ENCODE measurements at places on chromosomes 12 and 14. TPM values are rescaled to one million over a fixed set of nuclear protein-coding genes. Genes with fewer than 3 reads are reported as not detected.

LRRK2 gene
- total RNA-seq = 0.05 TPM

DNA sequence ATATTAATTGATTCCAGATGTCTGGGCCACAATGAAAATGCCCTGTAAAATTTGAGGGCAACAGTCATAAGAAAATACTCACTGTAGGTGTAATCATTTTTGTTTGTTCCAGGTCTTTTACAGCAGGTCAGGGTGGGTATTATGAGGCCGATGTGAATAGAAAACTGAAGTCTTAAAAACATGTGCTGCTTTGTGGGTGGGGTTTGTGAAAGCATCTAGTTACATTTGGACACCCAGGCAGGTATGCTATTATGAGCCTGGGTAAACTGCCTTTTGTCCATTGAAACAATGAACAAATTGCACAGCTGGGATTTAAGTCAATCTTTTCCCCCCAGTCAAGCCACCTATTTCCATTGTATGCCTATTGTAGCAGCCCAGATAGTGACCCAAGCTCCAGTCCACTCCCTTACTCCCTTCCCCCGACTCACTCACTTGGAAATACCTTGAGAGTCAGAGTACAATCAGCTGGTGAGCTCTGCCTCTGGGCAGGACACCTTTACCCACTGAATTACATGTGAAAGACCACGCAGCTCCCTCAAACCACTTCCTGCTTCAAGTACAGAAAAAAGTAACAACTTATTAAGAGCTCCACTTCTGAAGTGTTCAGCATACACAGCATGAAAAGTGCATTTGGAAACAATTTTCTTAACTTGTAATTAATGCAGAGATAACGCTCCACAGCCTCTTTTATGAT, 1.8 kb downstream of the IGF1 start:
- H3K27me3 ChIP-seq = peaks cover 2% of the 10 kb centered on the region
- no peak overlapping the region for H3K4me3 ChIP-seq
- H3K4me1 ChIP-seq = peaks cover 32% of the 10 kb centered on the region
- DNase-seq = peak; percentile 76
- no peaks in the 10 kb centered on the region for H3K36me3 ChIP-seq

DNA sequence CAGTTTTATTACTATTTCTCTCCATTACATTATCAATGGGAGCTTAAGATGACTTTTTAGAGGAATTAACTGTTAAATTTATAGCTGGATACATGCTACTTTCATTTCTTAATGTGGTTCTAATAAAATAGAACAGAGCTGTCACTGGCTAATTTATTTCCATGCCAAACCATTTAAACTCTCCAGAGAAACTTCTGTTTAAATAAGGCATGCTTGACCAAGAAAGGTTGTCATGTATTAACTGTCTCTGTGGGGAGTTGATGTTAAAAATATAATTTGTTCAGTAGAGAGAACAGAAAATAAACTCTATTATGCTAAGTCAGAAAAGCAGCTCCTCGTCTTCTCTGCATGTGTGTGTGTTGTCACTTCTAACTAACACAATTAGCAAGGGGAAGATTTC, 447.4 kb downstream of the SLC16A7 start:
- no peaks in the 10 kb centered on the region for H3K36me3 ChIP-seq
- no peaks in the 10 kb centered on the region for H3K27me3 ChIP-seq
- H3K4me1 ChIP-seq = no peaks in the 10 kb centered on the region
- DNase-seq = no peak

GRCh38 chr12:108625228-108625627, 8.5 kb downstream of the SELPLG start:
- H3K36me3 ChIP-seq = peaks cover 87% of the 10 kb centered on the region
- H3K4me3 ChIP-seq = no peak overlapping the region
- peaks cover 71% of the 10 kb centered on the region for H3K4me1 ChIP-seq
- peak overlapping the region; percentile 59 for H3K27ac ChIP-seq
- no peaks in the 10 kb centered on the region for H3K27me3 ChIP-seq
- DNase-seq = no peak

DNA sequence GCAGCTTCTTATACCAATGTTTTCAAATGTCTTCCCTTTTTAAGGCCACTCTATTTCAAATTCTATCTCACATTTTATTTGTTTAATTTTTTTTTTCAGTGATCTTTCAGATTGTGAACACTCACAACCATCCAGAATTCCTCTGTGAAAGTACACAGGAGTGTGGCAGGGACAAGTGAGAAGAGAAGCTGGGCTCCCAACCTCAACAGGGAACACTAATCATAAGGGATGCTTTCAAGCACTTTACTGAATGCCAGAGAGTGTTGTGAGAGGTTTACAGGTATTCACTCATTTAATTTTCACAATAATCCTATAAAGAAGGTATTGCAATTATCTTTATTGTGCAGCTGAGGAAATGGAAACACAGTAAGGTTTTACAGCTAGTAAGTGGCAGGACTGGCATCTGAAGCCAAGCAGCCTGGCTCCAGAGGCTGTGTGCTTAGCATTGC, 60.1 kb upstream of the PYGL start:
- H3K36me3 ChIP-seq = no peaks in the 10 kb centered on the region
- no peak for DNase-seq
- H3K4me3 ChIP-seq = no peak overlapping the region
- no peak overlapping the region for H3K27ac ChIP-seq

EPYC gene
- total RNA-seq = not detected

GRCh38 chr14:85583380-85583779, 53.4 kb downstream of the FLRT2 start:
- H3K4me1 ChIP-seq = no peaks in the 10 kb centered on the region
- no peak for DNase-seq
- no peaks in the 10 kb centered on the region for H3K36me3 ChIP-seq
- no peak overlapping the region for H3K27ac ChIP-seq

GRCh38 chr14:93100570-93100969, 15.2 kb downstream of the ITPK1 start:
- no peak overlapping the region for H3K27ac ChIP-seq
- DNase-seq = no peak
- H3K27me3 ChIP-seq = no peaks in the 10 kb centered on the region
- H3K4me1 ChIP-seq = peaks cover 44% of the 10 kb centered on the region
- H3K4me3 ChIP-seq = no peak overlapping the region

DNA sequence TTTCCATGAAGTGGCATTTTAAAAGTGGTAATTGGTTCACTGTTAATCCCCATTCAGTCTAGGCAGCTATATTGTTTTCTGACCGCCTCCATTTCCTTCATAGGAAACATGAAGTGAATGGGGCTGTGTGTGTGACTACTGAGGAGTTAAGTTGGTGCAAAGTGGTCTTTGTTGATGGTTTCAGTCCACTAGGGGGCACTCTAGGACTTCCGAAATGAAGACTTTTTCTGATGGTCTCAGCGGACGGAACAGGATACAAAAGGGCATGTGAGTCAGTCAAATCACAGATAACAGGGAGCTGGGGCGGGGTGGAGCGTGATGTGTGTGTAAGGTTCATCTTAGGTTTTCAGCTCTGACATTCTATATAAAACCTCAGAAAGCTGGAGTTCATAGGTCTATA, 240.1 kb upstream of the OR4E1 start:
- DNase-seq = peak; percentile 83
- peaks cover 8% of the 10 kb centered on the region for H3K27me3 ChIP-seq
- H3K36me3 ChIP-seq = no peaks in the 10 kb centered on the region
- H3K4me3 ChIP-seq = peak overlapping the region; percentile 30
- peaks cover 58% of the 10 kb centered on the region for H3K4me1 ChIP-seq

DNA sequence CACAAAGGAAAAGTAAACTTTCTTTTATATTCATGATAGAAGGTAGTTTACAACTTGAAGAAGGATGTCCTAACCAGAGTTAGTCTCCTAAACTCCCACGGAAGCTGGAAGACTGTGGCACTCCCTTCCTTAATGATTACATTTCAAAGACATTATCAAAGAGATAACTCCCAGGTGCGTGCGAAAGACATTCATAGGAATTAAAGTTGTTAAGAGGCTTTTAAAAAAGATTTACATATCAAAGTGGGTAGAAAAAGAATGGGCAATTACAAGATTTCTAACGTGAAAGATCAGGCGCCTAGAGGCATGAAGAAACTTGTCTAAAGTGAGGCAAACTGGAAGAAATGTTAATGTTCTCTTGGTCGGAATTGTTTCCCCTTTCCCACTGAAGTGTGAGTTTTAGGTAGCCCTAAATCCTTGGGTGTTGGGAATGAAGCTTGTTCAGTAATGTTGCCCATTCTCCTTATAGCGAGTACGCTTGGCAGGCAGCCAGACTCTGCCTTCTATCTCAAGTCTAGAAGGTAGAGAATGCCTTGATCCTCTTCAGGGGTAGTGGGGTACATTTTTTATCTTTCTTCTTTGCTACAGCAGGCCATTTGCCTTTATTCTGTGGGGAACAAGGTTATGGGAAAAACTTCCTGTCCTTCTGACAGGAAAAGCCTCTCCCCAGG, 642.0 kb downstream of the SLC6A15 start:
- no peaks in the 10 kb centered on the region for H3K36me3 ChIP-seq
- H3K27ac ChIP-seq = no peak overlapping the region
- DNase-seq = no peak
- H3K27me3 ChIP-seq = no peaks in the 10 kb centered on the region
- no peak overlapping the region for H3K4me3 ChIP-seq

POTEM gene
- total RNA-seq = not detected

DNA sequence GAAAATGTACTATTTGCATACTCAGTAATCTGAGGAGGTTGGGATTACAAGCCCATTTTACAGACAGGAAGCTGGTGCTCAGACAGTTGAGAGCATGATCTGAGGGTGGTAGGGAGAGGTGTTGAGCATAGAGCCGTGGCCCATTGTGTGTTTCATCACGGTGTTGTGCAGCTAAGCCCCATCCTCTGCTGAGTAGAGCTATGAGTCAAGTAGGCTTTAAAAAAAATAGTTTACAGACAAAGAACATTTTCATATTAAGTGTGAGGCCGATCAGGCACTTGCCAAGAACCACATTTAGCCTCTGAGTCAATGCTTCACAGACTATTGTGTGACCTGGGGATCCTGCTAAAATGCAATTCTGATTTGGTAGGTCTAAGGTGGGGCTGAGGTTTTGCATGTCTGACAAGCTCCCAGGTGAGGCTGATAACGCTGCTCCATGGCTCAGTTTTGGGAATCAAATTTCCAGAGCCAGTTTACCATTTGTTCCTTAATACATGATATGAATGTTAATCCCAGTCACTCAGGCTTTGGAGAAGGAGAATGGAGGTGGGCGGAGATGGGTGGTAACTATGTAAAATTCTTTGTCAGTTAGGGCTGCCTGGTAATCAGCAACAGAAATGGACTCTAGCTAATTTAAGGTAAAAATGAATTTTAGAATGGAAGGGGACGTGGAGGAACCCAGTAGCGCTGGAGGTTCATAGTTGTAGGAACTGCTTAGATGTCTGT, 22.2 kb downstream of the ZNF664 start:
- H3K27me3 ChIP-seq = no peaks in the 10 kb centered on the region
- no peak for DNase-seq
- no peak overlapping the region for H3K27ac ChIP-seq
- H3K4me3 ChIP-seq = no peak overlapping the region

GRCh38 chr14:90671382-90672234, 144.6 kb downstream of the TTC7B start:
- no peak overlapping the region for H3K27ac ChIP-seq
- DNase-seq = no peak
- no peaks in the 10 kb centered on the region for H3K36me3 ChIP-seq

GRCh38 chr12:7681535-7681934, 14.0 kb downstream of the GDF3 start:
- no peaks in the 10 kb centered on the region for H3K27me3 ChIP-seq
- H3K4me1 ChIP-seq = peaks cover 1% of the 10 kb centered on the region
- no peak overlapping the region for H3K4me3 ChIP-seq
- H3K27ac ChIP-seq = no peak overlapping the region
- no peak for DNase-seq
- no peaks in the 10 kb centered on the region for H3K36me3 ChIP-seq

DNA sequence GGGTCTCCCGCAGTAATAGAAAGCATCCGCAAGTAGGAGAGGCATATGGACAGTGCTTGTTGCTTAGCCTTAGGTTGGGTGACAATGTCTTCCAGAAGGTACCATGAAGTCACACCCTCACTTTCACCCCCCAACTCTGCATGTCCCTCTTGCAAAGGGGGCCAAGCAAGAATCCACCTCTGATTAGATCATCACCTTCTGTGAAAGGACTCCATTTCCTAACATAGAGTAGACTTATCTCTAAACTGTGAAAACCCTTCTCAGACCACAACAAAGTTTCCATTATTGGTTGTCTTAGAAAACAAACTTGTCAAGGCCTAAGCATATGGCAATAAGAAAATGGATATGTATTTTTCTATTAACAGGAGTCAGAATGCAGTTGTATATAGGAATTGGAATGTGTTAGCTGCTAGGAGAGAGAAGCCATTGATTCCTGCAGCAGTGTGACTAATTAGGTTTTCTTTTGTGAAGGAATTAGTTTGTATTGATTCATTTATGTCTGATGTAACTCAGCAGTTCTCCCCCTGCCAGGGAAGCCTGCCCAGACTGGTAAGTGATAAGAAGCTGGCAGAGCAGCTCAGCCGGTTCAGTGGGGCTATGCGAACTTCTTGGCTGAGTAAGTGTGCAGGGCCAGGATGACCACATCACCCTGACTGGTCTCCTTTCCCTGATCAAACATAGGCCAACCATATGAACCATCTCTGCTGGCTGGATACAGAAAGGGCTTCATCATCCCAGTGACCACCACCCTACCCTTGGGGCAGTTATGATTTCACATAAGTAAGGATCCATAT, 107.3 kb upstream of the CCDC196 start:
- H3K27ac ChIP-seq = no peak overlapping the region
- H3K36me3 ChIP-seq = no peaks in the 10 kb centered on the region
- DNase-seq = no peak
- no peaks in the 10 kb centered on the region for H3K4me1 ChIP-seq
- no peak overlapping the region for H3K4me3 ChIP-seq
- peaks cover 4% of the 10 kb centered on the region for H3K27me3 ChIP-seq

DNA sequence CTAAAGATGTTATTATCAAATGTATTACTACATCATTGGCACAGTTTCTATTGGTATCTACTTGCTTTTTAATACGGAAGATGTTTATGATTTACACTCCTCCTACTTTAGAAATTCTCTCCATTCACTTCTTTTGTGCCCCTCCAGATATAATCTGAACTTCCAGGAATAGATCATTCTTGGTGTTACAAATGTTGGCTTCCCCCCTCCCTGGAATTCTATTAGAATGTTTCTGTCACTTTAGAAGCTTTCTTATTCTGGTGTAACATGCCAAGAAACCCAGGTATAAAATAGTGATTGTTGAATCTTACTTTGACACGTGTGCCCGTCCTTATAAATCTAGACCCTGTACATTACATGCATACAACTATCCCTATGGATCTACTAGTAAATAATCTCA, 1.2 kb upstream of the WDR20 start:
- H3K4me1 ChIP-seq = peaks cover 23% of the 10 kb centered on the region
- H3K36me3 ChIP-seq = peaks cover 6% of the 10 kb centered on the region
- no peaks in the 10 kb centered on the region for H3K27me3 ChIP-seq

GRCh38 chr14:35986219-35986573, 160.1 kb downstream of the BRMS1L start:
- peaks cover 3% of the 10 kb centered on the region for H3K27me3 ChIP-seq
- no peak overlapping the region for H3K4me3 ChIP-seq
- H3K36me3 ChIP-seq = no peaks in the 10 kb centered on the region
- no peaks in the 10 kb centered on the region for H3K4me1 ChIP-seq
- no peak for DNase-seq

GRCh38 chr12:62631471-62632410, 165.1 kb downstream of the MON2 start:
- no peaks in the 10 kb centered on the region for H3K36me3 ChIP-seq
- DNase-seq = no peak
- peaks cover 4% of the 10 kb centered on the region for H3K4me1 ChIP-seq
- H3K27me3 ChIP-seq = peaks cover 71% of the 10 kb centered on the region
- peak overlapping the region; percentile 54 for H3K4me3 ChIP-seq
- H3K27ac ChIP-seq = no peak overlapping the region

Measured in activated CD4-positive, alpha-beta memory T cell treated with anti-CD3 and anti-CD28 coated beads, Interleukin-2, amount 10 ng/mL, durations not matched to agents 7 days and 5 days (primary cell).